ENCODE measurements at places on chromosomes 3 and 15.

- DNase-seq: no peak
These were observed 86.6 kb downstream of the TRAK1 start for GRCh38 chr3:42177801-42178150.

GRCh38 chr3:189038773-189039745, 132.7 kb upstream of the TPRG1 start:
- DNase-seq: no peak

DNA sequence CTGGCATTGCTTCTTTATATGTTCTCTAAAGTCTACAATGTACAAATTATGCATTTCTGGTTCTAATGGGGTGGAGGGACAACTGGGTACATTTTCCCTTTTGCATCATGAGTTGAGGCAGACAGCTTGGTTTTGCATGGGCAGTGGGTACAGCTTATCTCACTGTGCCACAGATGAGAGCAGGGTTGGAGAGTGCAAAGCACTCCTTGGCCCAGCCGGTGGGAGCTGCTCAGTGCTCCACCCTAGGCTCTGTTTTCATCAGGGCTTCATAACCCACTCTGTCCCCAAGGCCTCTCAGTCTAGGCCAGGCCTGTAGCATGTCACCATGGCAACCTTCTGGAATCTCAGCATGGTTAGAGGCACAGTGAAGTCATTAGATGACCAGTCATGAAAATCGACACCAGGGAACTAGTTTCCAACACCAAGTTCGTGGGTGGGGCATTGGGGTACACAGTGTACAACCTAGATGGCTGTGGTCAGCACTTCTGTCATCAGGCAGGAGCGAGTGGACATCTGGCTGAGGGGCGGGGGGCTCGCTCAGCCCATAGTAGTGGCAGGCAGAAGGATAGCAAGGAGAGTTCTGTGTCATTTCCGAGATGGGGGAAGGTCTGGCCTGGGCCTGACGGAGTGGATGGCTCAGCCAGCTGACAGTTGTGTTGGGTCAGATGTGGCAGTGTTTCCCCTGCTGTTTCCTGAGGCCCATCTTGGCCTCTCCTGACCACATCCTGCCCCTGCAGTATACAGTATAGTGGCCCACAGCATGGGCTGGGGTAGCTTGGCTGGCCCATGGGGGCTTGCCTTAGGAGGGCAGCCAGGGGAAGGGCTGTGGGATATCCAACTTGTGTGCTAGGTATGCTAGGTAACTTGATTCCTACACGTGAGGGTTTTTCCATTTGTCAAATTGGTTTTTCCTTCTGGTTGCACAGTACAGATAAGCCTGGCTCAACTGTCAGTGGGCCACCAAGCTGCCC, 75.7 kb upstream of the PRR23C start:
- peak; percentile 21 for DNase-seq

DNA sequence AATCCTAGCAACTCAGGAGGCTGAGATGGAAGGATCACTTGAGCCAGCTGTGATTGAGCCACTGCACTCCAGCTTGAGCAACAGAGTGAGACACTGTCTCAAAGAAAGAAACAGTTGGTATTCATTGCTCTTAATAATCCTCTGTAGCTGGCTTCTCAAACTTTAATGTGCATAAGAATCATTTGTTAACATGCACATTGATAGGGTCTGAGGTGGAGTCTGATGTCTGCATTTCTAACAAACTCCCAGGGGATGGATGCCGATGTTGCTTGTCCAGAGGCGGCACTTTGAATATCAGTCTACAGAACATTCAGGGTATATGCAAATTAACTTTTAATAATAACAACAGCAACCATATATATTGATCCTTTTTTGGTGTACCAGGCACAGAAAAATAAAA, 39.9 kb downstream of the NKIRAS1 start:
- no peak for DNase-seq

DNA sequence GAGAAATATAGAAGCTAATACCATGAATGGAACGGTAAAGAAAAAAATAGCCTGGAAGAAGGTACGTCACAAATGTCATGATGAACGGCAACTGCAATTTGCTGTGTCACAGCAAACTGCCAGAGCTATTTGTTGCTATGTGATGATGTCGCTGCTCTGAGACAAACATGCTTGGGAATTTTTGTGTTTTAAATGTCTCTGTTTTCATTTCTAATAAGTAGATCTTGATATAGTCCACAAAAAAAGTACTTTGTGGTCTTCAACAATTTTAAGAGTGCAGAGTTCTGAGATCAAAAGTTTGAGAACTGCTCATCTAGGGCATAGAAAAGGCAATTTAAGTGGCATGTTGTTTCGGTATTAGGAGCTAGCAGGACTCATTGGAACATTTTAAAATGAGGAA, 4.3 kb upstream of the NR1D2 start:
- no peak for DNase-seq

- DNase-seq: no peak
These were observed 2.0 kb upstream of the EFCC1 start for GRCh38 chr3:128999102-128999501.

DNA sequence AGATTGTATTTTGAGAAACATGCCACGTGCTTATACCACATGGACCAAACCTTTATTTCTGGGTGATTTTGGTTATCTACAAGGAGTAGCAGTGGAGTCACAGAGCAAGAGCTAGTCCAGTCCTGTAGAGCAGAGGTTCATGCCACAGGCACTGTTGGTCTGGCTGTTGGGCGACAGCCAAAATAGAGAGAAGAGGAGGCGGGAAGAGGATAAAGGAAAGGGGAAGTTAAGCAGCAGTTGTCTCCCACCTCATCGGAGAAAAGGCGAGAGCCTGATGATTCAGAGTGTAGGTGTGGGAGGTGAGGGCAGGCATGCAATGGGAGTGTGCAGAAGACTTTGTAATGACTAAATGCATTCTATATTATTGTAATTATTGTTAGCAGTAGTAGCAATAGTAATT, 237.5 kb upstream of the ROPN1 start:
- no peak for DNase-seq

- no peak for DNase-seq
These were observed 38.9 kb downstream of the SLCO3A1 start for GRCh38 chr15:91892436-91892835.
